Fibroblast of pulmonary artery (primary cell): ENCODE measurements at places on chromosomes 7 and 10.

DNA sequence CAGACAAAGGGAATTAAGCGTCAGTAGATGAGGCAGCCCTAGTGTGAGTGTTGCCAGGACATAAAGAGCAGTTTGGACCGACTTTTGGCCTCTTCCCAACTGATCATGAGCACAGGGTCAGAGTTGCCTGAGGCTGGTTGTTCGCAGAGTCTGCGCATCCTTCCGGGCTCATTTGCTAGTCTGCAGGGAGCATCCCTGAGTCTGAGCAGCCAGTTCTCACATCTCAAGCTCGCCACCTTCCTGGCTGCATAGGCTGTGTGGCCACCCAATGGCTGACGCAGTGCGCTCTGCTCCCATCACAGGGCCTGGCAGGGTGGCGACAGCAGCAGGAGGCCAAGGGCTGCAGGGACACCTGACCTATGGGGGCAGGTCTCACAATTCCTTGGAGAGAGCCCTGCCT lies 5.0 kb downstream of the GAD2 start:
- DNase-seq = no peak

DNA sequence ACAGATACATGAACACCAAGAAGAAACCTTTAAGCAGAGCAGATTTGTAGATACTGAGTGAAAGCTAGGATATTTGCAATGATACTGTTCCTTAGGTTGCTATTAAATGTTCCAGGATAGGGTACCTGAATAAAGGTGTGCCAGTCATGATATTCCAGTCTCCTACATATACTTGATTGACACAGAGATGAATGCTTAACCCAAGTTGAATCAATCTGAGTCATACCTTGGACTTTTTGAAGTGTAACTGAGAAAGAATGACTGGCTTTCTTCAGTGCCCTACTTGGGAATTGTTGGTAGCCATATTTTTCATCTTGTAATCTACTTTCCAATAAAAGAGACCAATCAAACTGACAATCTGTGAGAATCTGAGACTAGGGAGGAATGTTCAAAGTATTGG lies 805.7 kb upstream of the GHITM start:
- no peak for DNase-seq

DNA sequence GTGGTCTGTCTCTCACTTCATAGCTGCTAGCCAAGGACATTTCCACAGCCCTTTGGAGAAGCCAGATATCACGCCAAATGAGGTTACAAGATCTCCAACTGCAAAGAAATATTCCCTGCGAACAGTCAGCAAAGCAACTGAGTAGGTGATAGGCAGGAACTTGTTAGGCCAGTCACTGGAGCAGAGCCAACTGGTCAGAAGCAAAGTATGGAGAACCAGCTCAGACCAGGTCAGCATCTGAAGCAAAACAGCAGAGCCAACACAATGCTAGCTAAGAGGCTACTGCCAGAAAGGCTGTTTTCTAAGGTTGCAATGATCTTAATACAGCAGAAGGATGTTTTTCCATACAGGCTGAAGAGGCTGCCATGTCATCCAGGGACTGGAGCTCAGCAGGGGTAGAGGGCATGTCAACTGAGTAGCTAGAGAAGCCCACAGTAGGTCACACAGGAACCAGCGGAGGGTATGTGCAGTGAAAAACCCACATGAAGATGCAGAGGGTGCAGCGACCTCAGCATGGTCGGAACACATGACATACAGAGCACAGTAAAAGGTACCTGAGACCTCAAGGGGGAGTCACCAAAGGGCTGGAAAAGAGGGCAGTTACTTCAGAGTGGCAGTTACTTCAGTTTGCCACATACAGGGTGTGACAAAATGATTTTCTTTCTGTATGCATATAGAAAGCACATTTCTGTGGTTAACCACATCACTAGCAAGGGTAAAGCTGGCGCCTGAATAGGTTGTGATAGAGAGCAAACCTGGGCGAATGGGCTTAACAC lies 8.9 kb downstream of the SEC31B start:
- DNase-seq = no peak

DNA sequence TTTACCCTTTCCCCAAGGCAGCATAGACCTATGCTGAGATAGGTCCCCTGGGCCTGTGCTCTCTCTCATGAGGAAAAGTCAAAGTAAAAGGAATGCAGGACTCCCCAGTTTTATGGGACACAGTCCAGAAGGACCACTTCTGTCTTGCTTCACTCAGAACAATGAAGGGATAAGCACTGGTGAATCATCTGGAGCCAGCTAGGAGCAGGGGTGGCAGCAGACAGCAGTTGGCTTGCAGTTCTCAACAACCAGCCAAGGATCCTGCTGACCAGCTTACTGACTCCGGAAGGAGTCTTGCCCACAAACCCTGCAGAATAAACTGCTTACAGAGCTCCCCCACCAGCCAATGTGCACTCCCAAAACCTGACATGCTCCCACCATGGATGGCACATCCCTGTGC lies 152.1 kb upstream of the GHITM start:
- DNase-seq = peak; percentile 13

DNA sequence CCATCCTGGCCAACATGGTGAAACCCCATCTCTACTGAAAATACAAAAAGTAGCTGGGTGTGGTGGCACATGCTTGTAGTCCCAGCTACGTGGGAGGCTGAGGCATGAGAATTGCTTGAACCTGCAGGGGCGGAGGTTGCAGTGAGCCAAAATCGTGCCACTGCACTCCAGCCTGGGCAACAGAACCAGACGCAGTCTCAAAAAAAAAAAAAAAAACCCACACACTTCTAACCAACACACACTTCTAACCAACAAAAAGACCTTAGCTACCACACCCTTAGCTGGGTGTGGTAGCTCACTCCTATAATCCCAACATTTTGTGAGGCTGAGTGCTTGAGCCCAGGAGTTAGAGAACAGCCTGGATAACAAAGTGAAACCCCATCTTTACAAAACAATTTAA lies 33.9 kb upstream of the SPOCK2 start:
- no peak for DNase-seq

GRCh38 chr7:77200542-77200941 lies 923 bp upstream of the FGL2 start:
- no peak for DNase-seq

GRCh38 chr7:2528481-2529095 lies 9.0 kb downstream of the LFNG start:
- no peak for DNase-seq

DNA sequence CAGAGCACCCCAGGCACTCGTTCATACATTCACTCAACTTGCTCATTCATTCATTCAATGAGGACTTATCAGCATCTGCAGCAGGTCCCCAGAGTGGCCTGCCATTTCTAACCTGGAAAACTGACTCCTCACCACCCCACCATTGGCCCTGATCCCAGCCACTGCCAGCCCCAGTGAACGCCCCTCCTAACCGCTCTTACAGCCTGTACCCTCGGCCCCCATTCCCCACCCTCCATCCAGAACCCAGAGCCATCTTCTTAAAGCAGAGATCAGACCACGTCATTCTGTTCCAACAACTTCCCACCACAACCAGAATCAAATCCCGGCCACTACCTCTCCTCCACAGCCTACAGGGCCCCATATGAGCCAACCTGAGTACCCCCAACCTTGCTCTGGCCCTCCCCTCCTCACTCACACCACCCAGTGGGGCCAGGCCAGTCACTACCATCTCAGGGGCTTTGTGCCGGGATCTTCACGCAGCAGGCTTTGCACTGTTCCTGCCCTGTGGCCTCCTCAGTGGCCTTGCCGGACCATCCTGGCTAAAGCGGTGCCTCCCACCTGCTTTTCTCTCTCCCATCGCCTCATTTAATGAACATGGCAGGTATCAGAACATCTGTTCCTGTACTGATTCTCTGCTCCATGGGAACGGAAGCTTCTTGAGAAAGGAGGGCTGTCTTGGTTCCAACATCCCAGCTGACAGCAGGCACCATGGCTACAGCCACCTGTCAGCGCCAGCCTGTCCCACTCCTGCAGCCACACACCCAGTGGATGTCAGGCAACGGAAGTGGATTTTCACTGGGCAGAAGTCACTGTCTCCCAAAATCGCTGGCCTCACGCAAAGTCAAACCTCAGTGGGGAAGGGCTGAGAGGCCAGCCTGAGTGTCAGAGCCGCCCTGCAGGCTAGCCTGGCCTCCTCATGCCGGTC lies 45.4 kb downstream of the FAM53B start:
- no peak for DNase-seq

GRCh38 chr10:35299016-35299415 lies 37.3 kb upstream of the CCNY start:
- no peak for DNase-seq

DNA sequence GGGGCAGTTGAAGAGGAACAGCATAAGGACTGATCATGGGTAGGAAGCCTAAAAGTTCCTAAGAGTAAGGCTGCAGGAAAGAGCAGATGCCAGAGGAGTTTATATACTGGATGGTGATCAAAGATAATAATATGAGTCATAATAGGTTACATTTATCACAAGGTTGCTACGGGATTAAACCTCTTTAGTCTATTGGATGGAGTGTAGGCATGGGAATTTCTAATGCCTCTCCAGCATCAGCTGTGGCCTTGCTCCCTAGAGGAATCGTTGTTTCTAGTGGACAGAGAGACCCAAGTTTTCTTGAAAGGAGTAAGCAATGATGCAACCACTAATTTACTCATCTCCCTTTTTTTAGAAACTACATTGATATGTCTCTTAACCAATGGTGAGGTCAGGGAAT lies 213.4 kb downstream of the GPR37 start:
- DNase-seq = no peak

GRCh38 chr7:22992874-22993840 lies 20.8 kb downstream of the HYCC1 start:
- DNase-seq = no peak

GRCh38 chr10:94111367-94111766 lies 117.6 kb downstream of the PLCE1 start:
- no peak for DNase-seq

- peak; percentile 51 for DNase-seq
These were observed 44.6 kb upstream of the VDAC2 start for GRCh38 chr10:75165684-75166622.

DNA sequence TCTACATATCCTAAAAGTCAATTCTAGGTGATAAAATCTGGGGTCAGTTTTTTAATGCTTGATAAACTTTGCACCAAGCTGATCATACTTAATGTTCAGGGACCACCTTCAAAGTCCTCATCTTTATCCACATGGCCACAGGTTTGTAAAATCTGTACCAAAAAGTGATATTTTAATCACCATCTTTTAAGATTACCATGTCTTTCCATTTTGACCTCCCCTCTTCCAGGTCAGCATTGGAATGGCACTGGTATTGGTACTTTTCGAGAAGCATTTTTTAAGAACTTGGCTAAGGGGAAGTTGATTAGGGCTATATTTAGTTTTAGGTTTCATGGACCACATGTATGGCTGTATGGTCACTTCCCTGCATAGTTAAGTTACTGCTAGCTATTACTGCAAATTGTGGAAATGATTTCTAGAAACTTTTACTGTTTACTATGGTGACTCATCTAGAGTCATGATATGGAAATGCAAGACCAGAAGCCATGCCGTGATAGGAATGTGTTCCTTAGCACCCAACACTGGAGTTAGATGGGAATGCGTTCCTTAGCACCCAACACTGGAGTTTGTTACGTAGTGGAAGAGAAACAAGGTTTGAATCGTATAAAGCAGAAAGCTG lies 50.8 kb upstream of the ABLIM1 start:
- peak; percentile 71 for DNase-seq

DNA sequence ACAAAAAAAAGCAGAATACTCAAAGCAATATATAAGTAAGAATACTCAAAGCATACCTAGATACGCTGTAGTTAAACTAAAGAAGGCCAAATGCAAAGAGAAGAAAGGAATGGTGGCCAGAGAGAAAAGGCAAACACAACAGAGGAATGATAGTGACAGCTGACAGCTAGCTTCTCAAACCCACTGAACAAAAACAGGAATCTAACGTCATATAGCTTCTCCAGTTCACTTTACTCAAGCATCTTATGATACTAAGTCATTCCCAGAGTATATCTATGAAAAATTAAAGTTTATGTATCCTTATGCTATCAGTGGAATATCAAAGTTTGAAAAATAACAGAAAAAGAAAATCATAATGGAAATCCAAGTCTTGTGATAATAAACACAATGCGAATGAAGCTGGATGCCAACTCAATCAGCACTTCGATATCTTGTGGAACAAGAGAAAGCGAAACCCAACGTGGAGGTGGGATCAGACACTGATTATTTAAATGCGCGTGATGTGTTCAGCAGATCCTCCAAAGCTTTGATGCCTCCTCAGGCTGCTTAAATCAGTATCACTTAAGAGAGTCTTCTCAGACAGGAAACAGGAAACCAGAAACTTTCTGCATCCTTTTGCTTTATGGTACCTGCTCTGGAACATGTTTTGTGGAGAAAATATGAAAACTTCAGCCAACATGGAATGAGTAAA lies 102.8 kb downstream of the PIP4K2A start:
- DNase-seq = no peak

DNA sequence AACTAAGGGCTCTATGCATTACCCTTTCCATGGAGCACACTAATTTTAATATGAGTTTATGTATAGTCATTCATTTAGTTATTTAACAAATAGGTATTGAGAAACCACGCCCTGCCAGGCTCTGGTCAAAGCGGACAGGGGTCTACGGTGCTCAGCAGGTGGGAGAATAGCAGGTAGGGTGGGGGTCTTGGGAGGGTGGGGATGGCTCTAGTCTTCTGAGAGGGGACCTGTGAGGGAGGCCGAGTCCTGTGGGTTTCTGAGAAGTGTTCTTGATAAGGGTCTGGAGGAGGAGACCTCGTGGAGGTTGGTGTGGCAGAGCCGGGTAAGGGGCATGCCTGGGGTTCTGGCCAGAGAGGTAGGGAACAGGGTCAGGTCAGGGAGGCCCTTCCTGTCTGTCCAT lies 1.1 kb downstream of the WDFY4 start:
- no peak for DNase-seq

- DNase-seq = no peak
These were observed 133.9 kb downstream of the C10orf105 start for GRCh38 chr10:71585564-71586290.

DNA sequence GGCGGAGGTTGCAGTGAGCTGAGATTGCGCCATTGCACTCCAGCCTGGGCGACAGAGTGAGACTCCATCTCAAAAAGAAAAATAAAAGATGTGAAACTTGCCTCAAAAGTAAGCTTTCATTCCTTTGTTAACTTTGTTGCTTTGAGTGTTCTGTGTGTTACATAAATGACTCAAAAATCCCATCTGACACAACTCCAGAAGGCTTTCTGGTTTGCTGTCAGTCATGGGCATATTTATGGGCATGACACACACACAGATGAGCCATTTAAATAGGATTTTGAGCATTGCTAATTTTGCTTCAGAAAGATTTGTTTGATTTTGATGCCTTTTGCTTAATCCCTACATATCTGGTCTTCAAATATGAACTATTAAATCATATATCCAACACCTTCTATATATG lies 82.6 kb downstream of the CACNB2 start:
- no peak for DNase-seq
